NCI-H1417 (cell line): ENCODE measurements at places on chromosomes 6 and 20.

DNA sequence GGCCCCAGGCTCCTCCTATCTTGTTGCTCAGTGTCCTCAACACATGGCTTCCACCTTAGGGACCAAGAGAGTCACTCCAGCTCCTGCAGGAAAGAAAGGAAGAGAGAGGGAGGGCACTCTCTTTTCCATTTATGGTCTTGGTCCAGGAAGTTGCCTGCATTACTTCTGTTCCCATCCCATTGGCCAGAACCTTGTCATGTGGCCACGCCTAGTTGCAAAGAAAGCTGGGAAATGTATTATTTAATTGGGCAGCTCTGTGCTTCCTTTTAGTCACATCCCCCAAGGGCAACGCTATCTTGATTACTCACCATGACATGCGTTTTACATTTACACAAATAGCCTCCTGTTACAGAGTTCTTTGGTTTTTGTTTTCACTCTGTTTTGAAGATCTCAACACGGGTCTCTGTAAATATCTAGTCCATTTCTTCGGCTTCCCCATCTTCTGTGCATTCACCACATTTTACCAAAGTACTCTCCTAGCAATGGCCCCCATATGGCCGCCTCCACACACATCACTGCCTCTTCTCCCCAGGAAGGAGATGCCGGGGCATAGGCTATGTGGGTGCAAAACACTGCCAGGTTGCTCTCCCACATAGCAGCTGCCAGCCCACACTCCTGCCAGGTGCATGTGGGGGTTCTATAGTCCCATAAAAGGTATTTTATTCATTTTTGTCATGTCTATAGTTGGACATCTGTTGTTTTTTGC lies 35.7 kb upstream of the ZMYND8 start:
- no peak for DNase-seq

GRCh38 chr6:12170351-12171092 lies 119.6 kb upstream of the EDN1 start:
- DNase-seq = no peak

- DNase-seq = no peak
Observed at GRCh38 chr6:108993876-108994275, 100.8 kb downstream of the SESN1 start.

GRCh38 chr20:60361761-60362395 lies 403.7 kb downstream of the CDH26 start:
- no peak for DNase-seq

- no peak for DNase-seq
Observed at GRCh38 chr6:7777074-7777473, 51.2 kb downstream of the BMP6 start.

DNA sequence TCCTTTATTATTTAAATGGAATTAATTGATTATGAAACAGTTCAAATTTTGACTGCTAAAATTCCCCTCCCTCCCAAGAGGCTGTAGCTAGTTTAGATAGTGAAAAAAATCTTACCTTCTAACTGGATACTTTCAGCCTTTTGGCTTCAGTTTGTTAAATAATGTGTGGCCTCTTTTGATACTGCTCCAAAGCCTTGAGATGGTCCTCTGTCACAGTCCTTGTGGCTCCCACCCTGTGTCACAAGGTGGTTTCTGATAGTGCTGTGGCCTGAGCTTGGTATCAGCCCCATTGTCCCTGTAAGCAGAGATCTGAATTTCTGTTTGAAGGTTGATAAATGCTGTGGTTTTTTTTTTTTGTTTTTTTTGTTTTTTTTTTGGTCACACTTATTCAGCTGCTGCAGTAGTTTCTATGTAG lies 20.8 kb downstream of the PANK2 start:
- DNase-seq = no peak

DNA sequence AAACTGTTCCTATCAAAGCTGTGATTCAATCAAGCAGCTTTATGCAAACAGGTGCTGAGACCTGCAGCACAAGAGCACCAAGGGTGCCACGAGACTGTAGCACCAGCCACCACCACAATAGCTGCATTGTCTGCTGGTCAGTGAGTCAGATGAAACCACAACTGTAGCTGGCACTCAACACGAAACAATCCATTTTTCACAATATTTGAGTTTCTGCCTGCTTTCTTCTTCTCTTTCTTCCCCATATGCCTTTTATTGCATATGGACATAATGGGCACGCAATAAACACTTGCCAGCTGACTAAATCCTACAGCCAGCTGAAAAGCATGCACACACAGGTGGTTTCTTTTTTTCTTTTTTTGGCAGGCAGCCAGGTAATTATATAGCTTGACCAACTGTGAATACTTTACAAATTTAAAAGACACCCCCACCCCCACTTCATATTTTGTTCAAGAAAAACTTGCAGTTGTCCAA lies 16.6 kb downstream of the SLC2A12 start:
- DNase-seq = peak; percentile 96

GRCh38 chr6:89204096-89204495 lies 13.1 kb downstream of the GABRR1 start:
- no peak for DNase-seq

GRCh38 chr6:111002350-111002749 lies 20.5 kb downstream of the RPF2 start:
- no peak for DNase-seq

DNA sequence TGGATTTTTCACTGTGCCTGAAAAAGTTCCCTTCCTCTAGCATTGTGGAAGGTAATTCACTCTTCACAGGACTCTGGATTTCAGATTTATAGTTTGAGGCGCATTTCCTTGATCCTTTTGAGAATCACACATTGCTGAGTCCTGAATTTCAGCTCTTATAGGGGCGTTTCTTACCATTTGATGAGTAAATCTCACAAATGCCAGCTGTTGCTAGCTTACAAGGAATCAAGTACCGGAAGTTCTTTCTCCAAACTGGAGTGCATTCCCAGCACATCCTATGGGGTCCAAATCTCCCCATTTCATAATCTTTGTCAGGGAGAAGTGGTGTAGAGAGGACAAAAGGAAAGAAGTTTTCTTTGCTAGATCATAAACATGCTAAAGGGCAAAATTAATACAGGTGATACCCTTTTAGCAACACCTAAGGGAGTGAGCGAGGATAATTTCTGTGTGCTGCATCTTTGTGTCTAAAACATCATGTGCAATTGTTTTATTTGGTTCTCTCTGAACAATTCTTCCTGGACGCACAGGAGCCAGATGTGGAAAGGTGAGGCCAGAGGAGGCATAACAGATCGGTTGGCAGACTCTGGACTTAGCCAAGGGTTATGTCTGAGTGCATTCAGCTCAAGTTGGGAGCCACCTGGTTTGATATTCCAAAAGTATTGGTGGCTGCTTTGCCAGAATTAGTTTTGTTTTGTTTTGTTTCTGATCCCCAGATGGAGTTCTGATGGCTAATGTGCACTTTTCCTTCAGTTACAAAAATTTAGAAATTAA lies 37.4 kb upstream of the EYA2 start:
- DNase-seq = no peak

GRCh38 chr6:5271926-5272325 lies 10.6 kb downstream of the FARS2 start:
- DNase-seq = no peak

- DNase-seq = peak; percentile 70
Observed at GRCh38 chr6:157873735-157874344, 50.8 kb downstream of the SNX9 start.

DNA sequence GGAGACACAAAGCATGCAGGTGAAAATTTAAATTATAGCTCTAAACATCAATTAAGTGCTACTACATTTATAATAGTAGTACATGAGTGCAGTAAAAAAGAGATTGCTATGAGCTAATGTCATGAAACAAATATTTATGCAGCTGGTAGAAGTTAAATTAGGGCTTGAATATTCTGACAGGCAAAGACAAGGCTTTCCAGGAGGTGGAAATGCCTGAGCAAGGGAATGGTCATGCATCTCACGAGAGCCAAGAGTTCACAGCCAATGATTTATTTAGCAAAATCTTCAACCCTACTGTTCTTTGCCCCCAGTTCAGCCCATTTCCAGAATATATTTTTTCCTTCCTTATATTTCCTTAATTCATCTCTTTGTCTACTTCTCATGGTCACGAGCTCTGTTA lies 128.9 kb downstream of the HIVEP2 start:
- peak; percentile 11 for DNase-seq
